ENCODE measurements at places on chromosomes 5 and 9.

DNA sequence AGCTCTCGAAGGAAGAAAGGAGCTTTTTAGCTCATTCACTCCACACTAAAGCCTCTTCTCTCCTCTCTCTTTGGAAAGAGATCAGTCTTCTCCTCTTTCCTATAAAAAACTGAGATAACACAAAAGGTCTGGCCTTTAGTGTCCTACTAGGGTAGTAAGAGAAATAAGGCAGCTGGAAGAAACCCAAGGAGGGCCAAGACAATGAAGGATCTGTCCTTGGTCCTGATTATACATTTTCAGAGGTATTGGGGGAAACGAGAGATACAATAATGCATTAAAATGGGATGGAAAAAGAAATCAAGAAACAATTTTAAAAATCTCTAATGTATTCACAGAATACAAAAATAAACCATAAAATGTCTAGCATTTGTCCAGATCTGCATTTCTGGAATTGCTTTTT is 184.0 kb downstream of the SLF1 start:
- DNase-seq: no peak

GRCh38 chr5:116273448-116274242 is 188.8 kb downstream of the COMMD10 start:
- no peak for DNase-seq

DNA sequence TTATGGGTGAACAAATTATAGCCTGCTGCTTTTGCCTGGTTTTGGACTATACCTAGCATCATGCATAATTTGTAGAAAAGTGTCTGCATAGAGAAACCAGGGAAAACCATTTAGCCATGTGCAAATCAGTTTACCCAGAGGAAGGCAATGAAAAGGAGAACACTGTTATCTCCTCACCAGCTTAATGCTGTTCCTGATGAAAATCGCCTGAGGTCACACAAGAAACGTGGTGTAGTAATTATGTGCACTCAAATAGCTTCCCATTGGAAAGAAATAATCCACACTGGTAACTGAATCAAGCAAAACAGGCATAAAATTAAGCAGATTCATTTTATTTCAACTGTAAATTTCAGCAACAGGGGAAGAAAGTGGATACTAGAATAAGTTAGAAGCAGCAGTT is 51.7 kb upstream of the FAM240B start:
- no peak for DNase-seq

DNA sequence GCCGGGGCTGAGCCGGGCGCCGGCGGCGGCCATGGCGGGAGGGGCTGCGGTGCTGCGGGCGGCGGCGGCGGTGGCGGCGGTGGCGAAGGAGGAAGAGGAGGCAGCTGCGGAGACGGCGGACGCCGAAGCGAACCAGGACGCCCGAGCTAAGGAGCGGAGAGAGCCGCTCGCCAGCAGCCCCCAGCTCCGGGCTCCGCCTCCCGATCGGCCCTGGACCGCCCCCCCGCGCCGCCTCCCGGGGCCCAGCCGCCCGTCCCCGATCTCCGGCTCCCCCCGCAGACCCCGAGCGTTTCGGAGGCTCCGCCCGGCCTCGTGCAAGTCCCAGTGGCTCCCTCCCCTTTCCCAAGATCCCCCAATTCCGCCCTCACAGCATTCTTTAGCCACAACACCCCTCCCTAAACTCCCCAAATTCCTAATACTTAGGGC is at the start of gene ASTN2:
Gene ASTN2 (minus strand): TSS at position 152 of the 426 bp plus-strand sequence. CDS start 119 bp downstream, at position 33.
- no peak for DNase-seq

- no peak for DNase-seq
These were observed 31.6 kb downstream of the DAP start for GRCh38 chr5:10729320-10730042.

- DNase-seq: peak; percentile 34
These were observed 549.3 kb downstream of the RAB3C start for GRCh38 chr5:59132131-59132530.

- DNase-seq: no peak
These were observed 23.2 kb upstream of the GARNL3 start for GRCh38 chr9:127241354-127241753.

DNA sequence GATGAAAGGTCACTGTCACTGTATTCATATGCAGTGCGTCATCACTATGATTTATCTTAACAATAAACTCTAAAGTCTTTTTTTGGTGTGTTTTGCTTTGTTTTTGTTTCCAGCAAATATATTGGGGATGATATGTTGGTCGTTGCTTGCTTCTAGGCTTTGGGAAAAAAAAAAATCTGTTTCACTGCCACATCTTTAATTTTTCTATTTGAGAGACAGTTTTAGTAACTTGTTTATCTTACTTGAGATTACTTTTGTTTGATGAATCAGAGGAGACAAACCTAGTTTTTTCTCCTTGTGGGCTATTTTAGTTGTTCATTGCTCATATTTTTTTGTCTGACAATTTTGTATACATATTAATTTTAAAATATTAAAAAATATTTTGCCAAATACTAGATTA is 19.4 kb downstream of the CWC27 start:
- no peak for DNase-seq

- DNase-seq: no peak
These were observed 11.1 kb downstream of the NIPSNAP3B start for GRCh38 chr9:104774831-104775573.

- DNase-seq: no peak
These were observed 335.4 kb downstream of the MSX2 start for GRCh38 chr5:175059687-175060211.

- no peak for DNase-seq
These were observed at the start of gene RXFP3 for GRCh38 chr5:33936381-33937016. Gene RXFP3 (plus strand): TSS chr5:33936386. CDS start chr5:33936741, 355 bp downstream.

GRCh38 chr5:61162832-61163567 is 732 bp upstream of the SMIM15 start:
- DNase-seq: no peak

GRCh38 chr9:93258419-93258817 is 74.5 kb downstream of the WNK2 start:
- DNase-seq: no peak

DNA sequence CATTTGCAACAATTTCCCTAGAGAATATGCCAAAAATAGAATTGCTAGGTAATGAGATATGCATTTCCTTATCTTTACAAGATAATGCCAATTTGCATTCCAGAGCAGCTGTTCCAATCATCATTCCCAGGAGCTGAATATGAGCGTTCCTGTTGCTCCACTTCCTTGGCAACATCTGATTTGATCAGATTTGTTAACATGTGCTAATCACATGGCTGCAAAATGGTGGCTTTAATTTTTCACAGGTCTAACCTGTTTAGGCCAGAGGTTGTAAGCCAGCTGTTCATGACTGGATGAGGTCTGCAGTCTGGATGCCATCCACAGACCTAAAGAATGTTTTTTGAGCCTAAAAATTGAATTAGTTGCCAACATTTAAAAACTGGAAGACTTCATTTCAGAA is 220.7 kb upstream of the IL12B start:
- DNase-seq: no peak

DNA sequence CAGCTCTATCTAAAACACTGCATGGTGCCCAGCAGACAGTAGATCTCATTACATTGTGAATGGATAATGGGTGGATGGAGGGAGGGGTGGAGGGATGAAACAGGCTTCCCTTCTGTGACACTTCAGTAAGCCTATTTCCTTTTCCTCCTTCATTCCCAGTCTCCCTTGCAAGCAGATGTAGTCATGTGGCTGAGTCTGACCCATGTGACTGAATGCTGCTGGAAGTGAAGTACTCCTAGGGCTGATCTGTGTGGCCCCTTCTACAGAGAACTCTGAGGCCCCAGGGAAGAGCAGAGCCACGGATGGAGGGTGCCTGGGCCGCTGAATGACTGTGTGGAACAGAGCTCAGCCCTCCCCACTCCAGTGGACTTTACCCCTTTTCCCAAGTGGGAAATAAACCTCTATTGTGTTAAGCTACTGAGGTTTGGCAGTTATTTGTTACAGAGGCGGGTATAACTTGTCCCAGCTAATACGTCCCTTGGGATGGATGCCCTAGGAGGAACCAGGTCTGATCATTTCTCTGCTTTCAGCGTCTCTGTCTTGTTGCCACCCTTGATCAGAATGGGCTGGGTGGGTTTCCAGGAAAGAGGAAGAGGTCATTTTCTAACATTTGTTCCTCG is 176.1 kb upstream of the MVB12B start:
- no peak for DNase-seq

DNA sequence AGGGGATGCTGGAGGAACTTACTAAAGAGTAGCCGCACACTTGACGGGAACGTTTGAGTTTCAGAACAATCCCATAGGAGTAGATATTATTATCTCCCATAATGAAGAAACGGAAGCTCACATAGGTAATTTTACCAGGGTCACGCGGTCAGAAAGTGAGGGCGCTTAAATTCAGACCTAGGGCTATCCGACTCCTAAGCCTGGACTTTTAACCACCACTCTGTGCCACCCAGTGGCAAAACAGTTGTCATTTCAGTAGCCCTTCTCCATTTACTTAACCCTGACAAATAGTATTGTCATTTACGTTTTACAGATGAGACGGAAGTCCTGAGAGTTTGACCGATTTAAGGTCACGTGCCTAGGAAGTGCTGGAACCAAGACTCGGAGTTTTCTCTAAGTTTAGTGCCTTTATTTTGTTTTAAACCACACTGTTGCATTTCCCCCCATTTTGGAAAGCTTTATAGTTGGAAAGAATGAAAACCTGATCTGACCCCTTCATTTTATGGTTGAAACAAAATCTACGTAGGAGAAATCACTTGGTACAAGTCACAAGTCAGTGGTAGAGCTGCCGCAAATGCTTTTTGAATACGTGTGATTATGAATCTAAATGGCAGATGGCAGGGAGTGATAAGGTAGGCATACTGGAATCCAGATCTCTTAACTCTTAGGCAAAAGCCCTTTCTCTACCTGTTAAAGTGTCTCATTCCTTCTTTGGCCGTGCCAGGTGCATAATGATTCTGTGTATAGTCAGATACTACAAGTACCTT is 650 bp downstream of the MRRF start:
- peak; percentile 34 for DNase-seq

DNA sequence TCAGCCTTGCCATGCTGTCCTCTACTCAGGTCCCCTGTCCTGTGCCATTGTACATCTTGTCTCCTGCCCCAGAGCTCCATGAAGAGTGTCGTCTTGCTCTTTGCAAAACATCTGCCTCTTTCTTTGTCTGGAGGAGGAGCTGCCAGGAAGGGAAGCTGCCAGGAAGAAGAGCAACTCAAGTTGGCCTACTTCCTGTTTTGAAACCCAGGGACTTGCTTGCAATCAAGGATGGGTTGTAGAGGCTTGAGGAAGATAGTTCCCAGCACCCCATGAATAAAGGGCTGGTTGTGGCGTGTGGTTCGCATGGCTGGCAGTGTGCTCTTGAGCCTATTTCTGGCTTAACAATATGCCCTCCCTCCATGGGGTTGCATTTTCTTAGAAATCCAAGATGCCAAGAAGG is 53.0 kb upstream of the CPEB4 start:
- DNase-seq: no peak

- DNase-seq: no peak
These were observed 164.4 kb downstream of the KDM4C start for GRCh38 chr9:6922124-6922676.

DNA sequence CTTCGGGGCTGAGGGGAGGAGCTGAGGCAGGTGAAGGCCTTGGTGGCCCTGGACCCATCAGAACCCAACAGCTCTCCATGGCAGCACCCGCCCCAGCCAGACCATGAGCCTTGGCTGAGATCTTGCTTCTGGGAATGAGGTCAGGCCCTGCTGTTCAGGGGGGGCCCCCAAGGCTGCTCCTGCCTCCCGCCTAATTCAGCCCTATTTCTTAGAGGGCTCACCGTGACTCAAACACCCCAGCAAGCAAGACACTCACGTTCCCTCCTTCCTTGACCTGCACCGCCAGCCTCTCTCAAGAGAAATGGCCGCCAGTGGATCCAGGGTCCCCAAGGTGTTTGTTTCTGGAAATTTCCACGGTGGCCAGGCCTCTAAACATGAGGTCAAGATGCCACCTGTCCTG is 61.4 kb upstream of the PPP1R26 start:
- DNase-seq: no peak

DNA sequence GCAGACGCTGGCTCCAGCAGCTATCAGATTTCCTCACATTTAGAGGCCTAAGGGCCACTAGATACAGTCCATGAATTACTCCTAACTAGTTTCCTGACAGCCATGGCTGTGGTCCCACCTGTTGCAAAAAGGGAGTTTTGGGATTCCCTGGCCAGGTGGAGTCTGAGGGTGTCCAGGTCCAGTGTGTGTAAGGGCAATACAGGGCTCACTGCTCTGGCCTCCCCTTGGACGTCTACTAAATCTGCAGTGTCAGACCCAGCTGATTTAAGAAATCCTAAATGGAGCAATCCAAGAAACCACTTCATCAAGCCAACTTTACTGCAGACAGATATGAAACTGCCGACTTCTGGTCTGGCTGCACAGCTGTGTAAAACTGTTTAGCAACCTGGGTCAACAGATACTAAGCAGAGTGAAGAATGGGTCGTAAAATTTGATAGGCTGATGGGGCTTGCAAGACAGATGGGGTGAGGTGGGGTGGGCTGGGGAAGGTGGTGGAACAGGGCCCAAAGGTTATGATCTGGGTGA is 116.4 kb downstream of the GADD45G start:
- no peak for DNase-seq

- DNase-seq: no peak
These were observed 5.0 kb downstream of the MTMR12 start for GRCh38 chr5:32307769-32308194.

- DNase-seq: no peak
These were observed 278.2 kb downstream of the SLIT3 start for GRCh38 chr5:169022718-169023117.

GRCh38 chr5:178115814-178116142 is 2.4 kb downstream of the N4BP3 start:
- no peak for DNase-seq

GRCh38 chr9:35294556-35294955 is 132.7 kb downstream of the UNC13B start:
- no peak for DNase-seq

- DNase-seq: no peak
These were observed 124.5 kb upstream of the NFIB start for GRCh38 chr9:14438232-14439021.
